GM12878 (cell line): ENCODE measurements at places on chromosomes 2 and 18.

- no peak for DNase-seq
Measured at GRCh38 chr2:238425979-238426567, 654 bp upstream of the ASB1 start.

GRCh38 chr2:202909394-202910192 is 1.9 kb downstream of the WDR12 start:
- no peak for DNase-seq

- no peak for DNase-seq
Measured at GRCh38 chr18:3014503-3015203, 1.7 kb upstream of the LPIN2 start.

GRCh38 chr2:41941831-41942230 is 106.0 kb upstream of the PKDCC start:
- no peak for DNase-seq

- DNase-seq: no peak
Measured at GRCh38 chr2:161631855-161632391, 7.7 kb downstream of the SLC4A10 start.

GRCh38 chr18:55627007-55627406 is 39.0 kb upstream of the TCF4 start:
- no peak for DNase-seq

- no peak for DNase-seq
Measured at GRCh38 chr2:136770384-136770783, 5.0 kb downstream of the THSD7B start.

- no peak for DNase-seq
Measured at GRCh38 chr2:121966663-121967062, 211.2 kb downstream of the TSN start.

DNA sequence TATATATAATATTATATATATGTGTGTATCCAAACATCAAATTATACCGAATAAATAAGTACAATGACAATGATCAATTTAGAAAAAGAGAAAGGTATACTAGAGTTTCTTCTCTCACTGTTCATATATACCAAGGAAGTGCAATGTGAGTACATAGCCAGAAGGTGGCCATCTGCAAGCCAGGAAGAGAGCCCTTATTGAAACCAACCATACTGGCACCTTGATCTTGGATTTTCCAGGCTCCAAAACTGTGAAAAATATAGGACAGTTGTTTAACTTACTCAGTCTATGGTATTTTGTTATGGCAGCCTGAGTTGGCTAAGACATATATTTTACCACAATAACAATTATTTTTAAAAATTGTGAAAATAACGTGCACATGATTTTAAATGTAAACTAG is 1490.2 kb upstream of the SLC39A10 start:
- DNase-seq: no peak

- no peak for DNase-seq
Measured at GRCh38 chr2:19754907-19755306, 146.9 kb downstream of the TTC32 start.

GRCh38 chr2:157784169-157784822 is 91.8 kb downstream of the ACVR1 start:
- no peak for DNase-seq

GRCh38 chr18:5414546-5414945 is 119.0 kb upstream of the ZBTB14 start:
- DNase-seq: no peak
